ENCODE measurements at places on chromosomes 4 and X.

DNA sequence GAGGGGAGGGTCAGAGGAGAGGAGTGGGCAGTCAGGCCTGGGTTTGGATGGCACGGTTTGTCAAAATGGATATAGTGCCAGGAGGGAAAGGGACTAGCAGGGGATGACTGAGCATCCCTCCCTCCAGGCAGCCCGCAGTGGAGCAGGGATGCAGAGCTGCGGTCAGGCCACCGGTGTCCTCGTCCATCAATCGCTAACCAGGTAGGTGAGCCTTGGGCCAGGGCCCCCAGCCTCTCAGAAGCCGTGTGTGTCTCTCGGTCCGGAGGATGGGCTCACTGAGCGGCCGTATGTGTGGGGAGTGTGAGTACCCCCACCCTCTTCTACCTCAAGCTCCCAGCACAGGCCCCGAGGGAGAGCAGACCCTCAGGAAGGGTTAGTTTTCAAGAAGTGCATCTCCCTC, 538 bp upstream of the CYTL1 start:
- no peak for DNase-seq

GRCh38 chr4:145351922-145352321, 129.7 kb upstream of the SMAD1 start:
- no peak for DNase-seq

GRCh38 chr4:152572417-152573086, 36.7 kb upstream of the FBXW7 start:
- no peak for DNase-seq

DNA sequence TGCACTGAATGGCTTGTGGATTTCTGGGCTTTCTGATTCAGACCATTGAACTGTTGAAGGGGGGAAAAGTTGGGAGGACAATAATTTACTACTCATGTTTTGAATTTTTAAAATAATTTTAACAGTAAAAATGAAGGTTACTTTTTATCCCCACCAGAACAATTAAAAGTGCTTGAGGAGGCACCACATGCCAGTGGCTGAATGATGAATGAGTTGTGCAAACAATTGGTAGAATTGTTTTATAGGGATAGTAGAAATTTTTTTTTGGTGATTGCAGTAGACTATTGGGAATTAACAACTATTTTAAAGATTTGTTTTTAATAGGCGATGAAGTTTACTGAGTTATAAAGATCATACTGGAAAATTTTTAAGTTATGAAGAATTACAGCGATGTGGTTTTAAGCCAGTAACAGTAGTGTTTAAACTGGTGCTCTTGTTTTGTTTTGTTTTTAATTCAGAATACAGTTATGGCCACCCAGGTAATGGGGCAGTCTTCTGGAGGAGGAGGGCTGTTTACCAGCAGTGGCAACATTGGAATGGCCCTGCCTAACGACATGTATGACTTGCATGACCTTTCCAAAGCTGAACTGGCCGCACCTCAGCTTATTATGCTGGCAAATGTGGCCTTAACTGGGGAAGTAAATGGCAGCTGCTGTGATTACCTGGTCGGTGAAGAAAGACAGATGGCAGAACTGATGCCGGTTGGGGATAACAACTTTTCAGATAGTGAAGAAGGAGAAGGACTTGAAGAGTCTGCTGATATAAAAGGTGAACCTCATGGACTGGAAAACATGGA, 2.7 kb downstream of the REST start:
- peak; percentile 61 for DNase-seq

- no peak for DNase-seq
Observed at GRCh38 chr4:20391198-20391597, 139.5 kb downstream of the SLIT2 start.

GRCh38 chrX:85903692-85904471, 143.5 kb downstream of the CHM start:
- no peak for DNase-seq

DNA sequence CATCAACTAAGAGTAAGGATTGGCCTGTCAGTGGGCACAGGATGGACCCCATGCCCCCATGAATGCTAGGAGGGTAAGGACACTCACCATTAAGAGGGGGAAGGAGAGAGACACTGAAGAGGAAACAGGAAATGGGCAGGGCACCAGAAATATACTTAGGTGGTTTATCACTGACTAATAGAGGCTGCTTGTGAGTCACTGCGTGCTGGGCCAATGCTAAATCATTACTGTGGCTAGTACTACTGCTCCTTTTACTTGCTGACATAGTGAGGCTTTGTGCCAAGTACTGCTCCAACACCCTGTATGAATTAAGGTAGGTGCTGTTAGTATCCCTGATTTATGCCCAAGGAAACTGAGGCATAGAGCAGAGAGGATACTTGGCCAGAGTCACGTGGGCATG, 130.4 kb upstream of the FRMPD4 start:
- no peak for DNase-seq

- peak; percentile 69 for DNase-seq
Observed at GRCh38 chr4:6221851-6222760, 21.8 kb upstream of the JAKMIP1 start.

DNA sequence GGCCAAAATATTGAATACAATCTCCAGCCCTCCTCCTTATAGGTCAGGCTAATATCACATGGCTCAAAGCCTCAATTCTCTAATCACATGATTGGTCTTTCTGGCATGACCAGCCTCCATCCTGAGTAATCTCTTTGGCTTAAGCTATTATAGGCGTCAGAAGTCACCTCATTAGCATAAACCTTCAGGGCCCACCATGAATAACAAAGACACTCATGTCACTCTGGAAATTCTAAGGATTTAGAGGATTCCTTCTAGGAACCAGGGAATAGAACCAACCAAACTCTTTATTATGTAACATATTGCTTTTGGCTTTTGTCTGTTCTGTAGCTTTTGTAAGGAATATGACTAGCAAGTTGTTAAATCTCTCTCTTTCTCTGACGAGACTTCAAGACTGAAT, 109.2 kb upstream of the IGFBP7 start:
- no peak for DNase-seq

- no peak for DNase-seq
Observed at GRCh38 chr4:175109933-175110332, 191.8 kb downstream of the ADAM29 start.

GRCh38 chrX:24321741-24322395, 8.0 kb upstream of the SUPT20HL2 start:
- DNase-seq = no peak

GRCh38 chr4:113758372-113758771, 3.2 kb downstream of the CAMK2D start:
- DNase-seq = no peak

- no peak for DNase-seq
Observed at GRCh38 chr4:179597301-179597700, 2155.1 kb upstream of the AGA start.

DNA sequence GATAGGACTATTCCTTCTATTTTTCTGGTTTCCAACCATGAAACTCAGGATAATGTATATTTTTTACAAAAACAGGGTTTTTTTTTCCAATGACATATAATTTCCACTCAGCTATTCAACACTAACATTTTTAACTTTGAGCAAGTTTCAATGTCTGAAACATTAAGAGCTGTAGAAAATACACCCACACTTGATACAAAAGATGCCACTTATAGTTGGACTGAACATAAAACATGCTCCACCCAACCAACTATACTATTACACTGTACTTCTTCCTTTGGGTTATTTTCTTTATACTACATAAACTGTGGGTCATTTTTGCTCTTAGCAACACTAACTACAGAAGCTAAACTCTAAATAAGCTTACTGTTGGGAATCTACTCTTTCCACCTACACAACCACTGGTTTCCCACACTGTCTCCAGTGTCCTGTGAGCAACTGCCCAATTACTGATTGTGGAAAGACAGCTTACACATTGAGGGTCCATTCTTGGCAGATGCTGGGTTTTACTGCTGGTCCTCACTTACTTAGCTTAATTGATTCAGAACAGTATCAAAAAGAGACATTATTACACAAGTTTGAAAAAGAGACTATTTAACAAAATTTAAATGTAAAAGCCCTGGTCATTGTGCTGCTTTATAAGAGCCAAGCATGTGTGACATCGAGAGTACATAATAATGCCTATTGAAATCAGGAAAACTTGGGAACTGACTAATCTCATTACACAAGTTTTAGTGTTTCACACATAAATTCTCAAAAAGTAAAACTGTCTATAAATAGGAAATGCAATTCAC, 6.3 kb downstream of the AMMECR1 start:
- DNase-seq = no peak

- DNase-seq = no peak
Observed at GRCh38 chr4:22021106-22021505, 72.5 kb upstream of the KCNIP4 start.

DNA sequence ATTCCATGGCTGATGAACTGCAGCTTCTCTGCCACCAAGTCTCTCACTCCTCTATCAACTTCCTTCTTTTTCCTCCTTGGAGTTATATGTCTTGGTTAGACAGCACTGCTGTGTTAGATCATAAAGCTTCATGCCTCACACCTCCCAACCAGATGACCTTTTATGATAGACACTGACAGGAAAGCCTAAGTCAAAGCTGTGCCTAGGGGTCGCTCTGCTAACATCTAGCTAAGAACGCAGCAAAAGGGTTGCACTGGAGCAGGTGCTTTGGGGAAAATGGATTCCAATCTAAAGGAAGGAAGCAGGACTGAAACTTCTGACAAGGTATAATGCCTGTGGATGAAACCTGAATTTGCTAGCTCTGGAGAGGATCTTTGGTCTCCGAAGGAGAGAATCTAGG, 509.7 kb downstream of the SMARCA1 start:
- DNase-seq = no peak

GRCh38 chr4:124530464-124531077, 182.0 kb downstream of the ANKRD50 start:
- DNase-seq = no peak

- no peak for DNase-seq
Observed at GRCh38 chr4:142846108-142846728, at the start of gene INPP4B. Gene INPP4B, minus strand, starts transcription at chr4:142846301.

- DNase-seq = no peak
Observed at GRCh38 chr4:119593698-119594097, 34.9 kb downstream of the PDE5A start.

GRCh38 chr4:80655662-80656061, 320.1 kb downstream of the CFAP299 start:
- DNase-seq = no peak

DNA sequence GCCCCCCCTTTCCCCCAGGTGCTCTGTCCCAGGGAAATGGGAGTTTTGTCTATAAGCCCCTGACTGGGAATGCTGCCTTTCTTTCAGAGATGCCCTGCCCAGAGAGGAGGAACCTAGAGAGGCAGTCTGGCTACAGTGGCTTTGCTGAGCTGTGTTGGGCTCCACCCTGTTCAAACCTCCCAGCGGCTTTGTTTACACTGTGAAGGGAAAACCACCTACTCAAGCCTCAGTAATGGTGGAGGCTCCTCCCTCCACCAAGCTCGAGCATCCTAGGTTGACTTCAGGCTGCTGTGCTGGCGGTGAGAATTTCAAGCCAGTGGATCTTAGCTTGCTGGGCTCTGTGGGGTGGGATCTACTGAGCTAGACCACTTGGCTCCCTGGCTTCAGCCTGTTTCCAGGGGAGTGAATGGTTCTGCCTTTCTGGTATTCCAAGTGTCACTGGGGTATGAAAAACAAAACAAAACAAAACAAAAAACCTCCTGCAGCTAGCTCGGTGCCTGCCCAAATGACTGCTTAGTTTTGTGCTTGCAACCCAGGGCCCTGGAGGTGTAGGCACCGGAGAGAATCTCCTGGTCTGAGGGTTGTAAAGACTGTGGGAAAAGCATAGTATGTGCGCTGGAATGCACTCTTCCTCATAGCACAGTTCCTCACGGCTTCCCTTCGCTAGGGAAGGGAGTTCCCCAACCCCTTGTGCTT, 41.7 kb downstream of the ITM2A start:
- DNase-seq = no peak

- DNase-seq = no peak
Observed at GRCh38 chr4:142473960-142474338, 372.2 kb downstream of the INPP4B start.

DNA sequence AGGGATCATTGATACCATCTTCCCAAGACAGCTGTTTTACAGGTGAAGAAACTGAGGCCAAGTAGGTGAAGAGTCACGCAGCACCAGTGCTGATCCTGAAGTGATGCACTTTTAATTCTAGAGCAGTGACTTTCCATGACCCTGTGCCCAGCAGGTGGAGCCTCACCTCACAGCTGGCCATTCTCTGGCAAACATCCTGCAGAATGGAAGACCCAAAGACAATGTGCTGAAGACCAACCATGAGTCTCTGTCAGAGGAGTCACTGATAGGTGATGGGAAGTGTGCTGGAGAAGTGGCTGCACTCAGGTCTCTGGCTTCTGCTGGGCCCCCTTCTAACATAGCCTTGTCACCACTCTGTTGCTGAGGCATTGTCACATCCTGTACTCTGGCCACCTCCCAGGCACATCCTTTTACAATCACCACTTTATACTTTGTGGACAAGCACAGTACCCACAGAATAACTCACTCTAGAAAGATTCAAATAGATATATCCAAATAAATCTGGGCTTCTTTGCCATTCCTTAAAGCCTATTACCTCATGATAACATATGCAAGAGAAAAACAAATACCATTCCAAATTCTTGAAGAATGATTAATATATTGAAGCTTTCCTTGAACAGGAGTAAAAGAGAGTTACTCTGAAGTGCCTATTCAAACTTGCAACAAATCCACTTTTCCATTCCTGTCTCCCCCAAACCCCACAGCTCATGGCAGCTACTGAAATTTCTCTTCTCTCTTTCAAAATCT, 64.1 kb upstream of the SCOC start:
- DNase-seq = no peak

GRCh38 chr4:146054676-146055075, 116.1 kb upstream of the ZNF827 start:
- no peak for DNase-seq

GRCh38 chrX:46311581-46312120, 233.6 kb downstream of the ZNF674 start:
- DNase-seq = no peak

GRCh38 chrX:14476205-14476604, 53.1 kb upstream of the GLRA2 start:
- no peak for DNase-seq

- DNase-seq = no peak
Observed at GRCh38 chr4:151227172-151227571, 49.8 kb upstream of the PRSS48 start.

DNA sequence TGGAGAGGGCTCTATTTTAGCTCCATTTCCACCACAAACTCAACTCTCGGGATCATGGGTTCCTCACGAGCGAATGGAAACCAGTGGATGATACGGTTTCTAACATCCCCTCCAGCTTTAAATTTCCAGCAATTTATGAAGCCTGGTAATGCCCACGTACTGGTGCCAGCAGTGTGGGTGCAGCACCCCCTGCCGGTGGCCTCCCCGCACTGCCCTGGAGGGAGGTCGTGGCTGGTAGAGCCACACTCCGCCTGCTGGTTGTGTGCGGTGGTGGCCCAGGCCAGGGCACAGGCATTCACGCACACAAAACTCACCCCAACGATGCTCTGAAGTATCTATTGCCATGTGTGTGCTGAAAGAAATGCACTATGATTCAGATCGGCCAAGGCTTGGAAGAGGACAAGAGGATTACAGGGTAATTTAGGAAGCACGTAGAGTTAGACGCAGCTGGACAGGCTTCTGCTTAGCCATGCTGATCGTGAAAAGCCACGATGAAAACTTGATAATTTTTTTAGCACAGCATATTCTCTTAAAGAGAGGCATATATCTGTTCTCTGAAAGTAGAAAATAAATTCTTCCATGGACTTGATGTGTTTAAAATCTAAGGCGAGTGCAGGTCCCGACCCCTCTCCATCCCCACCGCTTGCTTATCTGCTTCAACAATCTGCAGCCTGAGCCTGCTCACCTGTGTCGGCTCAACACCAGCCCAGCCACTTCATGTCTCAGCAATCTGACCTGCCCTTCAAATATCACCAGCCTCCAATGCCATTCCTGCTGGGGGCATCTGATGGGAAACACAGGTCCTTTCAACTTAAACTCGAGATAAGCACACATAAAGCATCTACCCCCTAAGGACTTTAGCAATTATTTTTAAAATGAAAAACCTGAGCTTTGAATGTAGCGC, 59.1 kb downstream of the SCD5 start:
- DNase-seq = peak; percentile 71
